ENCODE measurements at places on chromosomes 6 and 20.

DNA sequence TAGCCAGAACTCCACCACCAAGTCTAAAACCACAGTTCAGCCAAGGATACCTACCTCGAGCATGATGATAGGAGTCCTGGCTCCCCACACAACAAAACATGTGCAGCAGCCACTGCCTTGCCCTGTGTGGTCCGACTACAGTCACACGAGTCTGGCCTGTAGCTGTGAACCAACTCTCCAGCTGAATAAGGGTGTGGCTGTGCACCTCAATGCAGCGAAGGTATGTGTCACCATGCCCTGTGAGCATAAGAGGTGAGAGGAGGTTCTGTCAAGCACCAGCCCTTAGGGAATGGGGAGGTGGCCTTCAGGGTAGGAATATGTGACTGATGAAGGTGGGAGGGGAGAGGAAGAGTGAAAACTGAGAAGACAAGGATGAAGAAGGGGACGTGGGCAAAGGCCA lies 16.7 kb upstream of the KHDC1L start:
- DNase-seq = no peak

DNA sequence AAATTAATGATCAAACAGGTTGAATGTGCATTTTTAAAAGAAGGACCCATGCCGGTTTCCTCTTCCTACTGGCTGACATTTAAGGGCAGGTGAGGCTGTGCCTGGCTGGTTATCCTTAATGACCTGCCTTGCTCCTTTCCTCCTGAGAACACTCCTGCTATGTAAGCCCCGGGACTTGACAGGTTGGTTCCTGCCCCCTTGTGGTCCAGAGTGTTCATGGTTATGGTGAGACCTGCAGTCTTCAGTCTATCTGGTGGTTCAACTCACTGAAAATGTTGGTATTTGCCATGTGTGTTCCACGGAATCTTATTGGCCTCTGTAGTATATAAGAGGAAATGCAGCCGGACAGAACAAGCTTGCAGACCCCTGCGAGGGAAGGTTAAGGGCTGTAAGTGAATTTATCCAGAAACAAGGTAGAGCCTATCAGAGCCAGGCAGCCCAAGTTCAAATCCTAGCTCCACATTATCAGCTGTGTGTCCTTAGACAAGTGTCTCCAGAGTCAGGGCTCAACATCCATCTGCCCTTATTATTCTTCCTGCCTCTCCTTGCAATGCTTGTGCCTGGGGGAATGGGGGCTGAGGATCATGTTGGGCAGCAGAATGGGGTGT lies 5.2 kb upstream of the BPIFA3 start:
- peak; percentile 22 for DNase-seq

DNA sequence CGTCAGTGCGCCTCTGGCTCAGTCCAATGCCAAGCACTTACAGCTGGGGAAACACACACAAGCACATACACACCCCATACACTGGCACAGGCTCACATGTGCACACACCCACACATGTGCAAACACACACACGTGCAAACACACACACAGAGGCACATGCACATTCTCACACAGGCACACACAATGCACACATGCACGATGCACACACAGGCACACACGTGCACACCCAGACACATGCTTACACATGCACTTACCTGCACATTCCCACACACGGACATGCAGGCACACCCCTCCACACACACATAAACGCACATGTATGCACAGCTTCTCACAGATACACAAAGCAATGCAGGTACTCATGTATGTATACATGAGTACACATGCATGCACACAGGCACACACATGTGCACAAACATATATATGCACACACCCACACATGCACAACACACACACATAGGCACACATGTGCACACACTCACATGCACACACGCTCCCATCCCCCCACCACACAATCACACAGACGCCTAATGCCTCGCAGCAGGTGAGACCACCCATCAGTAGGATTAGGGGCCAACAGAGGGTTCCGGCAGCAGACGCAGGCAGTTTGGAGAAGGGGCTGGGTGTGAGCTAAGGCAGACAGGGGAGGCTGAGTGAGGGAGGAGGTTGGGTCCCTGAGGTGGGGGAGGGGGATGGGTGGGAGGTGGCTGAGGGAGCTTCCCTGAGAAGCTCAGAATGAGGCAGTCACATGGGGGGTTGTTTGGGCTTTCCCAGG lies 71.2 kb upstream of the SLCO4A1 start:
- no peak for DNase-seq

GRCh38 chr6:140001821-140002341 lies 627.4 kb upstream of the CITED2 start:
- DNase-seq = peak; percentile 78

GRCh38 chr6:110776413-110776812 lies 38.9 kb downstream of the CDK19 start:
- DNase-seq = peak; percentile 33

DNA sequence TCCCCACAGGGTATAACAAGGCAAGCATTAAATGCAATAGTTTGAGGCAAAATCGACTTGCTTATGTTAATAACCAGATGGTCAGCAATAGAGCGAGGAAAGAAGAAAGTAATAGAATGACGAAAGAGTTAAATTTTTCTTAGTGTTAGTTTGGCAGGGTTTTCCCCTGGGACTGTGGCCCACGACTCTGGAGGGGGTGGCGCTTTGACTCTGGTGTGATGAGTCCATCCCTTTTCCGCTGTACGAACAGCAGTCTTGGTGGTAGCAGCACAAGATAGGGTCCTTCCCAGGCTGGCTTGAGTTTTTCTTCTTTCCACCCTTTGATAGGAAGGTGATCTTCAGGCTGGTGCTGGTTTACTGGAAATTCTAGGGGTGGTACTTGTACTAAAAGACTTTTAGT lies 69.2 kb upstream of the GMDS start:
- no peak for DNase-seq

DNA sequence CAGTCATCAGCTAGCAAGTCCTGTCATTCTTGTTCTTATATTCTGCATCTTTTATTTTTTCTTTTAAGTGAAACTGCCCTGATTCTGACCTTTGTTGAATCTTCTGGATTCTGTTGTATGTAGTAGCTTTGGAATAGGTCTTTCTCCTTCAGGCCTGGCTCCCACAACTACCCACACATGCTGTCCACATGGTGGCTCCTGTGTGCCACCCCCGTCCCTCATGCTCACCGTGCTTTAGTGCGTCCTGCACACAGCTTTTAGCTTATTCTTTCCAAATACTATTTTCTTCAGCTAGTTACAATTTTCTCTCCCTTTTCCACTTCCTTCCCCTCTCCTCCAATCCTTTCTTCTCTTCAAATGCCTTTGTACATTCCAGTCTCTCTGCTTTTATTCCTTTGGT lies 61.8 kb downstream of the CTNNBL1 start:
- peak; percentile 6 for DNase-seq

DNA sequence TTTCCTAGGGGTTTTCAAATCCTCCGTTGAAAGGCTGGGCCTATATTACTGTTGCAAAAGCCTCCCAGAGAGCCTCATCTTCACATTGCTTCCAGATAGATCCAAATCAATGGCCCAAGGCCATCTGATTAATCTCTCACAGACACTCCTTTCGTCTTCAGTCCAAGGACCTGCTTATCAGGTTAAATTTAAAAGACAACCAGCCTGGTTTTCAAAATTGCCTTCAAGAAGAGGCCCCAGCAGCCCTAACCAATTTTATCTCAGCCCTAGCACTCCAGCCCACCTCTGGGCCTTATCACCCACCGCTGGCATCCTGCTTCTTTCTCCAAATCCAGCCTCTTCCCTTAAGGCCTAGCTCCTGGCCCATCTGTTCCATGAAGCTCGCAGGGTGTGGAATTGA lies 15.5 kb upstream of the CCND3 start:
- DNase-seq = no peak

GRCh38 chr6:101689156-101689555 lies 295.6 kb downstream of the GRIK2 start:
- DNase-seq = no peak

GRCh38 chr6:160974304-160974771 lies 17.2 kb upstream of the MAP3K4 start:
- DNase-seq = peak; percentile 70

GRCh38 chr20:50303573-50304500 lies 113.2 kb downstream of the CEBPB start:
- DNase-seq = peak; percentile 71

DNA sequence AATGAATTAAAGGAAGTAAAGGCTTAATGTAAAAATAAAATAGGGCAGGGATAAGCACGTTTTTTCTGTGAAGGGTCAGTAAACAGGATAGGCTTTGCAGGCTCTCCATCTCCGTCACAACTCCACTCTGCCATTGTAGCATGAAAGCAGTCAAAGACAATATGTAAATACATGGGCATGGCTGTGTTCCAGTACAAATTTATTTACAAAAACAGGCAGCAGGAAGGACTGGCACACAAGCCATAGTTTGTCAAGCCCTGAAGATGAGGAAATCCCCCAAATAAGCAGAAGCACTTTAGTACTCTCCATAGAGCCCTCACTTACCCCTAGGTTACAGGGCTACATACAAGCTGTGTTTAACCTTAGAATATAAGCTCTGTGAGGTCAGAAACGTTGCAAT lies 8.9 kb upstream of the FBXO9 start:
- DNase-seq = no peak

- DNase-seq = no peak
Measured at GRCh38 chr6:126614642-126615504, 275.0 kb downstream of the CENPW start.

- no peak for DNase-seq
Measured at GRCh38 chr6:14717307-14717706, 528.6 kb upstream of the JARID2 start.

- no peak for DNase-seq
Measured at GRCh38 chr20:4920131-4920530, 81.2 kb downstream of the SLC23A2 start.

GRCh38 chr20:44080064-44080463 lies 106.9 kb downstream of the JPH2 start:
- DNase-seq = no peak

GRCh38 chr6:41976794-41977484 lies 35.3 kb upstream of the CCND3 start:
- peak; percentile 52 for DNase-seq

DNA sequence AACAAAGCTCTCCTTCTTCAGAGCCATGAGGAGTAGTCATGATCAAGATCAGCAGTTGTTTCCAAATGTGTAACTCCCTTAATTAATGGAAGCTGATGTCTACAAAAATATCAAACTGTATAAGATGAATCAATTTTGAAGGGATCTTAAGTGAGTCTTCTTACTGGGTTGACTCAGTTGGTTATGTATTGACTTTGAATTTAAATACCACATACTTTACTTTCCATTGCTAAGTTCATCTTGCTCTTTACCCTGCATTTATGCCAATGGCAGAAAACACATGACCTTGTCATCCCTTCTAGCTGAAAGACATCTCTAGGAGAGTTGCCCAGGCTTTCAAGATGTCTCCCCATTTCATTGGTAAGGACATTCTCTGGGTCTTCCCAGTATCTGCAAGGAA lies 123.2 kb upstream of the STMND1 start:
- no peak for DNase-seq

- DNase-seq = no peak
Measured at GRCh38 chr20:63122626-63123025, 93.3 kb downstream of the YTHDF1 start.

DNA sequence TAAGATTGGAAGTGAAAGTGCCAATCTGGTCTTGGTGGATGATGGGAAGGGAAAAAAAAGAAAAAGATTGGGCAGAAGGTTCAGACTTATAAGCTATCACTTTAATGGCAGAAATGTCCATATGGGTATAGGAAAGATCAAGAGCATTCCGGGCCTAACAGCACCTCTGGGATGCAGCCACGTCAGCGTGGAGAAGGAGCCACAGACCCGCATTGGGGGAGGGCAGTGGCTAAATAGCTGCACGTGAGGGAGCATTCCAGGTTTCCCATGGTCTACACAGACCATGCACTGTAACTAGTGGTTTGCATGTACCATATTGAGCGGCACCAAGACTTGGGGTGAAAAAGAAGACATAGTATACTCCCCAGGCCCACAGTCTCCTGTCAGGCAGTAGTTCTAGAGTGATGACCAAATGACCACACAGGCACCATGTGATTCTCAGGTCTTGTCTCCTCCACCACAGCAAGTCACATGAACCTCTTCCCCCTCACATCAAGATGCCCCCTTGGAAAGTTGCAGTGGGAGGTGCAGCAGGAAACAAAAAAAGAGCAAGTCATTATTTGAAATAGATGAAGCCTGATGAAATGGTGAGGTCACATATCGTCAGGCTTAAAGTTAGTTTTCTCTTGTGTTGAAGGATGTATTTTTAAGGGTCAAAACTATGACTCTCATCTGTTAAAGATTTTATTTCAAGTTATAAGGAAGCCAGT lies 94.4 kb upstream of the TNFAIP3 start:
- DNase-seq = no peak

GRCh38 chr6:865846-866245 lies 172.9 kb upstream of the EXOC2 start:
- DNase-seq = no peak

DNA sequence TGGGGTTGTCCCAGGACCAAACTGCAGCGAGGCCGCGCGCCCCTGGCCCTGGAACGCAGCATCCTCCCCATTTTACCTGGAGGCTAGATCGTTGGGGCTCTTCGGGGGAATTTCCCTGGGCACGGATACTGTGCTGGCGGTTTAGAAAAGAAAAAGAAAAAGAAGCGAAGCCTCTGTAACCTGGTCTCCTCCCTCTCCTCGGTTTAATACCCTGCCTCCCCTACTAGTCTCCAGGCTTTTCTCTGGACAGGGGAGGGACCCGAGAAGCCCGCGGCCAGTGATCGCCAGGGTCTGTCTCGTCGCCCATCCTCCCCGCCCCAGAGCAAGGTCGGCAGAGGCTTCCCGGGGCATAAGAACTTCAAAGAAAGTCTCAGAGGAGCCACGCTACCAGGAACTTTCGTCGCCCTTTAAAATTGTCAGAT lies 6.1 kb upstream of the LAMP5 start:
- no peak for DNase-seq

DNA sequence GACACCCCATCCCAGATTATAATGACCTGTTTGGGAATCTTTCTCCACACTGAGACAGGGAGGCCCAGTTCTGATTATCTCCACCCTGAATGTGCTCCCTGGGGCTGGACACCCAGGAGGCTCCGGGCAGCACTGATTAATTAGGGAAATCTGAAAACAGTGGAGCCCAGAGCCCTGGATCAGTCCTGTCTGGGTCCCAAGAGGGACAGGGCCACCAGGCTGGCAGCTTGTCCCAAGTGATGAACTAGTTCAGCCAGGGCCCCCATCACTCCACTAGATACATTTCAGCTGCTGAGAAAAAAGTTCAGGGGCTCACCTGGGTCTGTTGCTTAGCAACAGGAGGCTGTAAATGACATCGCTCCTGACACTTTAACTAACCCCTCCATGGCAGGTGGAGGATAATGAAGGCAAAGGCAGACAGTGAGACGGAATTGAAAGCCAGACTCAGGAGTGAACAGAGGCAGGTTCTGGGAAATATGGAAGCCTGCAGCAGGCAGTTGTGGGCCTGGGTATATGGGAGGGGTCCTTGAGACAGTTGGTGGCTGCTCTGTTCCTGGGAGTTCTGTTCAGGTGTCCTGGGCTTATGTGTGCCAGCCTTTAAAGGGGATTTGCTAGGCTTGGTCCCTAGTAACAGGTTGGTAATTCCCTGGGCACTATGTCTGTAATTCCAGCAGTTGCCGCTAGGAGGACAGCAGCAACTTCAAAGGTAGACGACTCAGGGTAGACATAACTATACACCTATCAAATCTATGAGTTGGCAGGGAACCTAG lies 78.3 kb upstream of the CTNNBL1 start:
- DNase-seq = peak; percentile 15

Measured in adipocyte (in vitro differentiated cells).